ENCODE measurements at places on chromosomes 2 and 18. TPM values are rescaled to one million over a fixed set of nuclear protein-coding genes. Genes with fewer than 3 reads are reported as not detected.

The KCNJ13 gene
- total RNA-seq = not detected

The VPS54 gene
- 8.4 TPM for total RNA-seq

The KCNG3 gene
- not detected for total RNA-seq

The TUBA3E gene
- not detected for total RNA-seq

The FAM237A gene
- total RNA-seq = not detected

The AQP12B gene
- total RNA-seq = not detected

The RGPD8 gene
- total RNA-seq = 16.4 TPM

The NCKAP5 gene
- total RNA-seq = 1.7 TPM

The OTOS gene
- not detected for total RNA-seq

The MTCL1 gene
- 60.6 TPM for total RNA-seq

The RAB6C gene
- not detected for total RNA-seq

The NR4A2 gene
- 0.41 TPM for total RNA-seq

The MOCOS gene
- total RNA-seq = 3.5 TPM

The TUBA4B gene
- not detected for total RNA-seq

The TFPI gene
- total RNA-seq = 72.5 TPM

The KCNS3 gene
- total RNA-seq = not detected

The PTPRN gene
- total RNA-seq = 1.8 TPM

The SPEG gene
- 22.7 TPM for total RNA-seq

The PRKAG3 gene
- 0.41 TPM for total RNA-seq

The UGT1A5 gene
- not detected for total RNA-seq

The HOXD8 gene
- 0.45 TPM for total RNA-seq

The PROKR1 gene
- total RNA-seq = not detected

The ASNSD1 gene
- 95.7 TPM for total RNA-seq

The SCN3A gene
- total RNA-seq = 3.1 TPM

The CERKL gene
- total RNA-seq = not detected

The PLGLB2 gene
- not detected for total RNA-seq

The CRYBA2 gene
- total RNA-seq = not detected

The SMAD4 gene
- 298 TPM for total RNA-seq

The PID1 gene
- 13.0 TPM for total RNA-seq

The KCMF1 gene
- total RNA-seq = 28.5 TPM

The TBC1D8 gene
- total RNA-seq = 21.3 TPM

The CTNNA2 gene
- 0.36 TPM for total RNA-seq

The OXER1 gene
- total RNA-seq = not detected

The NBEAL1 gene
- total RNA-seq = 38.3 TPM

Measured in fibroblast of the aortic adventitia (primary cell).